ENCODE measurements at places on chromosomes 1 and 21.

DNA sequence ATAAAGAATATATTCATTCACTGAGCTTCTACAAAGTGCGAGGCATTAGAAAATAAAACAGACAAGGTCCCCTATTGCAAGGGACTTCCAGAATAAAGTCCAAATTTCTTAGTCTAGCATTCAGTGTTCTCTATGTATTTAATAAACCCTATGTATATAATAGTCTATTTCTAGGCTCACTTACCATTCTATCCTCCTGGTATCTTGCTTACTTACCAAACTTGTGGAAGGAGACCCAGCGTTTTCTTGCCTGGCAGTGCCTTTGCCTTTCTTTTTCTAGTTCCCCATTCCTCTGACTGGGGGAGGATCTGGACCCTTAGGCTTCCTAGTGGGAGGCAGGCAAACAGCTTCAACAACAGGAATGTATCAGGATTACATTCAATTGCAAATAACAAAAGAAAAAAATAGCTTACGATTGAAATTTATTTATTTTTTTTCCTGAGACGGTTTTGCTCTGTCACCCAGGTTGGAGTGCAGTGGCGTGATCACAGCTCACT, 690 bp upstream of the RNF19B start:
- DNase-seq, result no peak

- DNase-seq, result no peak
Observed at GRCh38 chr1:24089743-24090555, 22.0 kb downstream of the MYOM3 start.

DNA sequence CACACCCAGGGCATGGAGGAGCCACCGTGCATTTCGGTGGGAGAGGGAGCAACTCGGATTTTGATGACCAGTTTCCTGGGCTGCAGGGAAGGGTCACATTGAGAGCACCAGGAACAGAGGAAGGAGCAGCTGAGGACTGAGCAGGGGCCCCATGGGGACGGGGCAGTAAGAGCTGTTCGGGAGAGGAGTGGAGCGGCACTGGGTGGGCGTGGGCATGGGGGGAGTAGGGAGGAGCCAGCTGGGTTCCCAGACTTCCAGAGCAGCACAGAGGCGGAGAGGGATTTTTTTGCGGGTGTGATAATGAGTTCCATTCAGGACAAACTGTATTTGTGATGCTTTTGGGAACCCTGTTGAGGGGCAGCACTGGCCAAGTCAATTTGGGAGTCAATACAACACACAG, 17.4 kb upstream of the GPR153 start:
- no peak for DNase-seq

GRCh38 chr1:115649964-115650363, 8.2 kb downstream of the VANGL1 start:
- no peak for DNase-seq

DNA sequence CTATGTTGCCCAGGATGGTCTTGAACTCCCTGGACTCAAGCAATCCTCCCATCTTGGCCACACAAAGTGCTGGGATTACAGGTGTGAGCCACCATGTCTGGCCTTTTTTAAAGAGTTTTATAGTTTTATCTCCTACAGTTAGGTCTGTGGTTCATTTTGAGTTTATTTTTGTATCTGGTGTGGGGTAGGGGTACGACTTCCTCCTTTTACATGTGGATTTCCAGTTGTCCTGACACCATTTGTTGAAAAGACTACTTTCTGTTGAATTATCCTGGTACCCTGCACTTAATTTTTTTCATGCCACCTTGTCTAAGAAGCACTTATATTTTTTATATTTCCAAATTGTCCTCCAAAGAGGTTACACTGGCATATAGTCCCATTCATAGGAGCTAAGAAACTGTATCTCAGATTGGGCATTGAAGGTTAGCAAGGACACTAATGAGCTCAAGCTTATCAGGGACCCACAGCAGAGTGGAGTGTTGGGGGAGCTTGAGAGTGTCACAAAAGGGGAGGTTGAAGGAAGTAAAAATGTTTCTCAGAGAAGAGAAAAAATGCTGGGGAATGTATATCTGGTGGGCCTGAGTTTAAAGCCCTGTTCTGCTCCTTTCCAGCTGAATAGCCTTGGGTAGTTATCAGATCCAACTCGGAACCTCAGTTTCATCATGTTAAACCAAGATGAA, 23.4 kb upstream of the MEF2D start:
- DNase-seq, result no peak

DNA sequence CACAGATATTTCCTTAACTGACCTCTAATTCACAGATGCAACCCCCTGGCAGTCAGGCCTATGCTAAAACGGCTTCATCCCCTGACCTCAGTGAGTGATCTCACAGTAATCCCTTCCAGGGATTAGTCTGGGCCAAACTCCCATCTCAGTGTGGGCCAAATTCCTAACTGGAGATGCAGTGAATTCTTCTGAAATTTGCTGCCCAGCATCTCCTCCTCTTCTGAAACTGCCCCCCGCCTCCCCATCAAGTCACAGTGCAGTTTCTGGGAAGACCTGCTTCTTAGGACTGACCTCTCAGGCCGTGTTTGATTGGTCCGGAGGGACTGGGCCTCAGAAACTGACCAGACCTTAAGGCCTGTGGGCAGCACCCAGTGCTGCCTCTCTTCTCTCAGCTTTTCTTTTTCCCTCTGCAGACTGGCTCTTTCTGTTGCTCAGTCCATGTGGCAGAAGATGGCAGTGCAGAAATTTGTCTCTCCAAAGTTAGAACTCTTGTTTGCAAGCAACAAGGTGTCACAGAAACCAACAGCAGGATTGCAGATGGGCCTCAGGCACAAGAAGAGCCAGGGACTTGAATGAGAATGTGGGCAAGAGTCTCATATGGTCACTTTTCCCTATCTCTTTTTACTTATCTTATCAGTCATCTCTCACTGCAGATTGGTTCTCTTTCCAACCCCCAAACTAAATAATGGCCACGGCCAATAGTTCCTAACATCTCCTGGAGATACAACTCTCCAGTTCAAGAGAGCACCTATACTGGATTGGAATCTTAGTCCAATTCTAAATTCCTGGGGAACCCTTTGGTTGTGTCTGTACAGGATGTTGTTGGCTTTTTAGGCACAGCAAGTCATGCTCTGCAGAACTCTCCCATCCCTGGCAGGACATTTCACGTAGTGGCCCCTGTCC, 95.5 kb upstream of the RALGPS2 start:
- no peak for DNase-seq

- DNase-seq, result no peak
Observed at GRCh38 chr1:59814901-59815825, at the start of gene HOOK1. HOOK1 (plus strand) TSS chr1:59814949; CDS start chr1:59815118, 169 bp downstream.

- no peak for DNase-seq
Observed at GRCh38 chr1:41689139-41689538, 204.7 kb upstream of the EDN2 start.

Measured in NCI-H1417 treated with DMSO at 0.1 percent for 48 hours (cell line).